ENCODE measurements at places on chromosomes 11 and 22. TPM values are rescaled to one million over a fixed set of nuclear protein-coding genes. Genes with fewer than 3 reads are reported as not detected.

MED15 gene
- 57.9 TPM for polyA plus RNA-seq

GGA1 gene
- polyA plus RNA-seq = 45.4 TPM

UBASH3B gene
- 1.6 TPM for polyA plus RNA-seq

USP2 gene
- polyA plus RNA-seq = 4.8 TPM

OR10D3 gene
- not detected for polyA plus RNA-seq

DDTL gene
- 6.3 TPM for polyA plus RNA-seq

IFITM10 gene
- 1.9 TPM for polyA plus RNA-seq

KDM4E gene
- not detected for polyA plus RNA-seq

NXPE4 gene
- not detected for polyA plus RNA-seq

PAMR1 gene
- polyA plus RNA-seq = 48.7 TPM

LMO2 gene
- polyA plus RNA-seq = 17.0 TPM

HSPB2 gene
- polyA plus RNA-seq = 10.6 TPM

UCP2 gene
- 29.6 TPM for polyA plus RNA-seq

- DNase-seq = no peak
Observed at GRCh38 chr11:134656861-134657540, 245.0 kb upstream of the B3GAT1 start.

DNA sequence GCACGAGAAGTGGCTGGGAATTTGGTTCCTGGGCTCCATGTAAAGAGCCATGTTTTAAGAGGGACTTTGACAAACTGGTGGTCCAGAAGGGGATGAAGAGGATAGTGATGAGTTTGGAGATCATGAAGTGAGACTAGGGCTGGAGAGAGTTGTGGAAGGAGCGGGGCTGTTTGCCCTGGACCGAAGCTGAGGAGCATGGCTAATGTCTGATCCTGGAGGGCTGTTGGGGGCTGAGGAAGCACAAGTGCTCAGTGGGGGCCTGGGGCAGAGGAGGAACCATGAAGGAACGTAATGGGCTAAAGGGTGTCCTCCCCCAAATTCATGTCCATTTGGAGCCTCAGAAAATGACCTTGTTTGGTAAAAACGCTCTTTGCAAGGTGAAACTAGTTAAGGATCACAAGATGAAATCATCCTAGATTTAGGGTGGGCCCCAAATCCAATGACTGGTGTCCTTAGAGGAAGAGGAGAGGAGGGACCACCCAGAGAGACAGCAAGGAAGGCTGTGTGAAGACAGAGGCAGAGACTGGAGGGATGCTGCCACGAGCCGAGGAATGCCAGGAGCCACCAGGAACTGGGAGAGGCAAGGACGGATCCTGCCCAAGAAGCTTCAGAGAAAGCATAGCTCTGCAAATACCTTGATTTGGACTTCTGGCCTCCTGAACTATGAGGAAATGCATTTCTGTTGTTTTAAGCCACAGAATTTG, 107.3 kb upstream of the LMO1 start:
- no peak for DNase-seq

DNA sequence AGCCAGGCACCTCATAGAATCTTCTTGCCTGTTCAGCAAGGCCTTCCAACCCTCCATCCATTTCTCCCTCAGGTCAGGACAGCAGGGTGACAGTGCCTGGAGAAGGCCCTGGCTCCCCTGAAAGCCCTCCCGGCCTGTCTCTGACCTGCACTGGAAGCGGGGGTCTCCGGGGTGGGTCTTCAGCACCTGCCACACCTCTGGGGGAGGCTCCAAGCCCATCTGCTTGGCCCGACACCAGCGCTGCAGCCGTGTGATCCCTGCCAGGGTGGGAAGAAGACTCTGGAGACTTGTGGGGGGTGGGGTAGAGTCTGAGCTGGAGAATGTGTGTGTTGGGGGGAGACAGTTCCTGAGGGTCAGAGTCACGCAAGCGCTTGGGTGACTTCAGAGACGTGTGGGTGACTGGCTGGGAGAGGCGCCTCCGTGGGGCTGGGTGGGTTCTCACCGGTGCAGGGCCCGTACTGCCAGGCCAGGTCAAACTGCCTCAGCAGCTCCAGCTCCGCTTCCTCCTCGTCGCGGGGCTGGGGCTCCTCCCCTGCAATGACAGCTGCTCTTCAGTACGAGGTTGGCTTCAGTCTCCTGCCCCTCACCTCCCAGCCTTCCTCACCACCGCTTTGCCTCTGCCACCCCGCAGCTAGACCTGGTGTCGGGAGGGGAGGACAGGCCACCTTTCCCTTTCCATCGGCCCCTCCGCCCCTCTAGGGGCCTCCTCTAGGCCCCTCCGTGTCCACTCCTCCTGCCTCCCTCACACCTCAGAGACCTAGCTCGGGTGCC, 615 bp downstream of the POLD4 start:
- DNase-seq = no peak

GRCh38 chr11:105236664-105237063, 97.1 kb upstream of the CARD18 start:
- no peak for DNase-seq

- DNase-seq = no peak
Observed at GRCh38 chr11:131637469-131638175, 267.2 kb downstream of the NTM start.

GRCh38 chr11:65419772-65420481, 2.7 kb upstream of the NEAT1 start:
- no peak for DNase-seq

- no peak for DNase-seq
Observed at GRCh38 chr22:48800886-48801607, 1026.6 kb downstream of the BRD1 start.

- DNase-seq = no peak
Observed at GRCh38 chr22:26903030-26903856, 245.9 kb downstream of the MIAT start.

DNA sequence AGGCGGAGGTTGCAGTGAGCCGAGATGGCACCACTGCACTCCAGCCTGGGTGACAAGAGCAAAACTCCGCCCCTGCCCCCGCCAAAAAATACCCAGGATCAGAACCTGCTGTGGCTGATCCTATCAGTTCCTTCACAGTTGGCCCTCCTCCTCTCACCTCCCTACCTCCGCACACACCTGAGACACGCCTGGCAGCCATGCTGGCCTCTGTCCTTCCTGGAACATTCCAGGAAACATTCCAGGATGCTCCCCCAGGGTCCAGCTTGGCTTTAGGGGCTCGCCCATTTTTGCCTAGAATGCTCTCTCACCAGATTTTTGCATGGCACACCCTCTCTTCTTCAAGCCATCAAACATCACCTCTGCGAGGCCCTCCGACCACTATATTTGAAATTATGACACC, 2.1 kb downstream of the RAPSN start:
- DNase-seq = no peak

DNA sequence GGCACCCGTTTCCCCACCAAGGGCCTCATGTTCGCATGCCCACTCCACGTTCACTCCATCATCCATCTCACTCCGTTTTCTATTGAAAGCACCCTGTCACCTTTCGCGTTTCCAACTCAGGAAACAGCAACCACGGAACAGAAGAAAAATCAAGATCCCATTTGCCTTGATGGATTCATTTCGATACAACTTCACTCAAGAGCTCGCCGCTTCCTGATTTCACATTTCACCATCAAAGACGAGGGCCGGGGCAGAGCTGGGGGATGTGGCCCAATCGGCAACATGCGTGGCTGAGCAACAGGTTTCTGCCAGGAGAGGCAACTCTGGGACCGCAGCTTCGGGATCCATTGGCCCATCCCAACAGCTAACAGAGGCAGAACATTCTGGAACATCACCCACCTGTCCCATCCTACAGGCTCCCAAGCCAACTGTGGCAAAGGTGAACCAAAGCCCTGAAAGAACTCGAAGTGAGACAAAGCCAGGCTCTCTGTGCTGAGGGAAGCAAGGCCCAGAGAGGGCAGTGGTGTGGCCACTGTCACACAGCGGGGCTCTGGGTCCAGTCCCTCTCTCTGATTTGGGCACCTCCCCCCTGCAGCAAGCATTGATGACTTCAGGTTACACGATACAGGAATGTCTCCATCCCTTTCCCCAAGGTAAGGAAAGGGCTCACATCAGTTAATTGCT, 36.2 kb upstream of the CD5 start:
- DNase-seq = no peak

DNA sequence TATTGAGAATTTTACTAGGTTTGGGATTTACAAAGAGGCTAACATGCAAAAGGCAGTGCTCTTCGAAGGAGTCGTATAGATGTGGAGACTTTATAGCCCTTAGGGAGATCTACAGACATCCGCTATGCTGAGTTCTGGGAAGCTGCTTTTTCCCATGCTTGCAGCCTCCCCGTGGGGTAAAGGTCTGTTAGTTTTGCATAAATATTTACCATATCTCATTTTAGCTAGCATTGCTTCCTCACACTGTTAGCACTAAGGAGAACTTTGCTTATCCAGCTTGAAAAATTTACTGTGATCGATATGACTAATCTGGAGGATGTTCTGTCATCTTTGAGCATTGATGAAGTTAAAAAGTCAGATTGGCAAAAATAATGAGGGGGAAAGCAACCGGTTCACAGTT, 18.6 kb downstream of the ARHGEF12 start:
- no peak for DNase-seq

- no peak for DNase-seq
Observed at GRCh38 chr11:75268626-75269366, 28.2 kb downstream of the TPBGL start.

GRCh38 chr22:44919691-44920090, 90.1 kb downstream of the PHF21B start:
- no peak for DNase-seq

DNA sequence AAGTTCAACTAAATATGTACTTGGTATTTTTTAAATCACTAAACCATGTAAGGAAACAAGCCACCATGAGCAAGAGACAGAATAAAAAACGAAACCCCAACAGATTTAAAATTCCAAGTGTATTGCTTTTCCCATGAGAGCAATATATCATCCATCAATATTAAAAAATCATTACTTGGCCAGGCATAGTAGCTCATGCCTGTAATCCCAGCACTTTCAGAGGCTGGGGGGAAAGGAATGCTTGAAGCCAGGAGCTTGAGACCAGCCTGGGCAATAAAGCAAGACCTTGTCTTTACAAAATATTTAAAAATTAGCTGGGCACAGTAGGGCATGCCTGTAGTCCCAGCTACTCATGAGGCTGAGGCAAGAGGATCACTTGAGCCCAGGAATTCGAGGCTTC, 190.8 kb downstream of the TTC28 start:
- DNase-seq = no peak

- no peak for DNase-seq
Observed at GRCh38 chr11:45896422-45896984, 10.6 kb downstream of the FREY1 start.

DNA sequence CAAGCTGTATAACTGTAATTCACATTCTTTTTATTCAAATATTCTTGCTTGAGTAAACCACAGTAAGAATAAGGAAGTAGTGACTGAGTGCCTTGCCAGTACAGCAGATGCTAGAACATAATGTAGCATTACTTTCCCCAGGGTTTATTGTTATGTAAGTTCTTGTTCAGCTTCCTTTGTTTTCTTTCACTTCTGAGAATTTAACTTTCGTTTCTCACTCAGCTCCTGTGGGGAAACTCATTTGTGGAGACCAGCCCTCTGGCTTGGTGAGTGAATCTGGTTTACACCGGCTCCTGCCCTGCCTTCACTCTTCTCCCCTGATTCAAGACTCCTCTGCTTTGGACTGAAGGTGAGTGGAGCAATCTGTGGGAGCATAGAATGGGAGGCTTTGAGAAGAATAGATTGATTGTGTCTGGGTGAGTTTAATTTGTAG, at the start of gene TRIM22:
Gene TRIM22 (plus strand): TSS at position 240 of the 433 bp plus-strand sequence. CDS start 6,443 bp downstream, outside the sequence.
- peak; percentile 14 for DNase-seq

- no peak for DNase-seq
Observed at GRCh38 chr11:1953489-1954266, 6.5 kb downstream of the MRPL23 start.

DNA sequence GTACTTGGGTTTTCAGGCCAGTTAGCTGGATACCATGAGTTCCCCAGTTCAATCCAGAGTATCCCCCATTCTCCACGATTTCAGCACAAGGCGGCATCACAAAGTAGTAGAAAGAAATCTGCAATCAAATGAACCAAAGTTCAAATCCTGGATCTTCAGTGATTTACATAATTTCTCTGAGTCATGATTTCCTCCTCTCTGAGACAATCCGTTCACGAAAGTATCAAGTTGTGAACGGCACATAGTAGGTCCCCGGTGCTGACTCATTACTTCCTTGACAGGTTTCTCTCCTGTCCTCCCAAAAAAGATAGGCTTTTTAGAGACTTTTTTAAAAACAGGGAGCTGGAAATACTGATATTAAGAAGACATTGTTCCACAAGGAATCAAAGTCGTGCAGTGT, 69.1 kb upstream of the AKIP1 start:
- DNase-seq = no peak

DNA sequence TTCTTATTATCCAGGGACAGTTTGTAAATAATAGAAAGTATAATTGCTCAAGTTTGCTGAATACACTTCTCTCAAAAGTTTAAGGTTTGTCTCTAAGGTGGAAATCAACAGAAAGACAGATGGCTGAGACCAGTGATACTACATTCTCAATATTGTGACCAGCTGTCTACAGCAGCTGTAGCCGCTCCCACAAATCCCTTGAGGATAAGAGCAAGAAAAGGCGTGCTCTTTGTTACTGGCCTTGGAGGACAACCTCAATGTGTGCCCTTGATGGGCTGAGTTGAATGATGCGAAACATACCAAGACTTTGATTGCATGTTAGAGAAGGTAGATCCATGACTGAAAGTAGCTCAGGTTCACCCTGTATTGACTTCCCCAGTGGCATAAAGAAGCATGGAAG, 6.1 kb downstream of the OR6M1 start:
- no peak for DNase-seq

GRCh38 chr11:101880222-101880621, 34.6 kb upstream of the CEP126 start:
- DNase-seq = no peak

DNA sequence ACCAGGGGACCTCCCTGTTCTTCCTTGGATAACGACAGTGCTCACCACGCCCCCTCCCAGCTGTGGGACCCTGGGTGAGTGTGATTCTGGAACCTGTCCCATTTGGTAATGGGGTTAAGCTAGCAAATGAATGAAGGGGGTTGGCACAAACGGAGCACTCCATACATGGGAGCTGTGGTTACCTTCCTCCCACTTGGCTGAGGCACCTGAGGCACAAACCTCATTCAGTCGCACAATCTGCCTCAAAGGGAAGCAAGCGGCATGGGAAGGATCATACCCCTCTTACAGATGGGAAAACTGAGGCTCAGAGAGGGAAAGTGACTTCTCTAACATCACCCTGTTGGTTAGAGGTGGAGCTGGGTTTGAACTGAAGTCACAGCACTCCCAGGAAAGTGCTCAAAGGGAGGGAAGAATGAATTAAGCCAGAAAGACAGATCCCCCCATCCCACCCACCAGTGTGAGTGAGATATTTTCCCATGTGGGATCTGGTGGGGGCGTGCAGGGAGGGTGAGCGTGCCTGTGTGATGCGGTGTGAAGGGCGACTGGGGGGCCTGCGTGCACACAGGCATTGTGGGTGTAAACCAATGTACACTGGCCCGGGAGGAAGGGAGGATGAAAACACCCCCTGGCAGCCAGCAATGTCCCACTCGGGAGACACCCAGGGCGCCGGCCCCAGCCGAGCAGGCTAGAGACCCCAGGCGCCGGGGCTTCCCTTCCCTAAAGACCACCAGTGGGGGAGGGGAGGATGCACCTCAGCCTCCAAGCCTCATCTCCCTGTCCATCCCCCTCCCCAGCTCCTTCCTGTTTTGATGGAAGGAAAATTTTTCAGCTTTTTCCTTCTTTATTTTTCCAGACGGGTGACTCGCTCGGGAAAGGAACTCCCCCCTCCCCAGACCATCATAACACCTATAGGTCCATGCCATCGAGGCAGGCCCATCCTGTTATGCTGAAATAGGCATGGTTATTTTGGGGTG, 8.0 kb upstream of the PDGFB start:
- DNase-seq = no peak

- no peak for DNase-seq
Observed at GRCh38 chr11:66891851-66892660, 35.2 kb downstream of the LRFN4 start.

- no peak for DNase-seq
Observed at GRCh38 chr11:117973503-117973860, 12.7 kb upstream of the IL10RA start.

Data from urinary bladder (tissue), 4 donors.